CD4-positive, alpha-beta T cell treated with Interleukin-4 for 4 hours (primary cell): ENCODE measurements at places on chromosomes 12 and 14.

DNA sequence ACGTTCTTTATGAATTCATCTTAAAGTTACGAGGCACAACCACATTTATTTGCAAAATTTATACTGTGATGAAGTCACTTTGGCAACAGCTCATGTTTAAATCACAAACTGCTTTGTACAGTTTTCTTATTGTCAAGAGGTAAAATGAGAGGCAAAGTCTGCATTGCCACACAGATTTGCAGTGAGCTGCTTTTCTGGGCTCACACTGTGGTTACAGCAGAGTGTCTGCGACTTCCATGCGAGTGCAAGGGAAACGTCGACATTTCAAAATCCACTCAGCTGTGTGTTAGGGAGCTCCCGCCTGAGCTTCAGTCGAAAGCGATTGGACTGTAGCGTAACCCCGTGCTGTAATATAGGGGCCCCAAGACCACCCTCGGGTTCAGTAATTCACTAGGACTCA, 13.0 kb downstream of the MTA1 start:
- no peak for DNase-seq

DNA sequence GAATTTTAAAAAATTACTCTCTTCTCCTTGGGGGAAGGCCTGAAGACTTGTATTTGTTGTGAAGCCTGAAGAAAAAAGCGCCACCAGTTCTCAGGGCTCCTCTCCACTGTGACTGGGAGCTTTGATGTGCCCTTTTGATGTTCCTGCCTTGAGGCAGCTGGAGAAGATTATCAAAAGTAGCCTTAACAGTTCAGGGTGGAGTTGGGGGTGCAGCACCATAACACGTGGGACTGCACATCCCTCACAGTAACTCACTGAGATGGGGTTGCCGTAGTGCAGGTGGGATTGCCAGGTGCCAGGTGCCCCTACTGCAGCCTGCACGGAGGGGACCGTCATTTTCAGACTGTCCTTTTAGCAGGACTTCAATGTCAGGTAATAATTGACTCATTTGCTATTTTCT, 474.1 kb downstream of the ETNK1 start:
- DNase-seq: no peak

DNA sequence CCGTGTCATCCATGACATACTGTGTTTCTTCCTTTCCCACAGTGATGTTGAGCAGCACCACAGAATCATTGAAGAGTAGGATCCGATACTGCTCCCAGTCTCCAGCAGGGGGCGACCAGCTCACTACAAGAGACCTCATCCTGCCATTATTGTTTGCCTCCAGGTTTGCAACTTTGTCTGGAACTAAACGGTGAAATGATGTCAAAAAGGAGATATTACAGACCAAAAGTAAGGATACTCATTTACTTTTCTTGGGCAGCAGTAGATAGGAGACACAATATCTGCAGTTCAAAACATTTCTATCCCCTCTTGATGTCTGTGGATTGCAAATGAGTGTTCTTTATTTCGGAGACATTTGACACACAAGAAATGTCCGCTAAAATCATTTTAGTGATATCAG, 47.2 kb downstream of the PTPRB start:
- DNase-seq: peak; percentile 47

GRCh38 chr14:23063601-23064000, 6.3 kb upstream of the CDH24 start:
- DNase-seq: no peak

- DNase-seq: no peak
Observed at GRCh38 chr12:5332551-5332950, 99.4 kb upstream of the NTF3 start.

GRCh38 chr12:72610342-72610741, 338.2 kb downstream of the TRHDE start:
- no peak for DNase-seq

GRCh38 chr14:71248194-71248593, 340.9 kb downstream of the PCNX1 start:
- no peak for DNase-seq
